ENCODE measurements at places on chromosomes 6 and 20. TPM values are rescaled to one million over a fixed set of nuclear protein-coding genes. Genes with fewer than 3 reads are reported as not detected.

DNA sequence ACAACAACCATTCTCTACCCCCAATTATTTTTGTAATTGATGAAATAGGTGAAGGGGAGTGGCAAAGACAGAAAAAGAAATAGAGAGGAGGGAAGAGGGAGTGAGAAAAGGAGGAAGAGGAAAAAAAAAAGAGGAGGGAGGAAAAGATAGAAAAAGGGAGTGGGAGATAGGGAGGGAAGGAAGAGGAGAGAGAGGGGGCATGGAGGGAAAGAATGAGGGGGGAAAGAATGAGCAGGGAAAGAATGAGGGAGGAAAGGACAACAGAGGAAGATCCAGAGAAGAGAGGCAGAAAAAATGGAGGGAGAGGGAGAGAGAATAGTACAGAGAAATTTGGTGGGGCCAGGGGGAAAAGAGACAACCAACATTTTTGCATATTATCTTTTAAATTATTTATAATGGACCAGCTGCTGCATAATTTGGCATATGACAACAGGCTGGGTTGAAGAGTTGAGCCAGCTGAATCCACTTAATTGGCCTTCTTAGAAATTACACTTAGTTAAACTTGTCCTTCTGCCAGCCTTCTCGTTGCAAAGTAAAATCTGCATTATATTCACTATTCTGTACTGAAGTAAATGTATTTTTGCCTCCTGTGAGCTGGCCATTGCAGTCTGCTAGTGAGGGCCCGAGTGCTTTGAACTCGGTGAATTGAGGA, 101.0 kb downstream of the ARHGAP18 start:
- DNase-seq = no peak

NEURL2 gene
- total RNA-seq = 5.6 TPM

DNA sequence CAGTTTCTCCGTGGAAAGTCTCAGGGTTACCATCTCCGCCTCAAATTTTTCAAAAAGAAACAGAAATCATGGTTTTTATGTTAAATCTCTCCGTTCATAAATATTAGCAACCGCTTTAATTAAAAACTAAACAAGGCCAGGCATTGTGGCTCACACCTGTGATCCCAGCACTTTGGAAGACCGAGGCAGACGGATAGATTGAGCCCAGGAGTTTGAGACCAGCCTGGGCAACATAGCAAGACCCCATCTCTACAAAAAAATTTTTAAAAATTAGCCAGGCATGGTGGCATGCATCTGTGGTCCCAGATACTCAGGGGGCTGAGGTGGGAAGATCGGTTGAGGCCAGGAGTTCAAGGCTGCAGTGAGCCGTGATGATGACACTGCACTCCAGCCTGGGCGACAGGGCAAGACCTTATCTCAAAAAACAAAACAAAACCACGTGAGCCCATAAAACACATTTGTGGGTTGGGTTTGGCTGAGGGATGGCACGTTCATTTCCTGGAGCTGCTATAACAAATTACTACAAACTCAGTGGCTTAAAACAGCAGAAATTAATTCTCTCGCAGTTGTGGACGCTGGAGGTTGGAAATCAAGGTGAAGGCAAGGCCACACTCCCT, 223.2 kb downstream of the ZNF217 start:
- no peak for DNase-seq

GRCh38 chr6:149168968-149169367, 148.5 kb upstream of the TAB2 start:
- no peak for DNase-seq

TREM1 gene
- not detected for total RNA-seq

GRCh38 chr6:56668158-56668557, 25.5 kb upstream of the DST start:
- no peak for DNase-seq
